ENCODE measurements at places on chromosomes 2 and 18.

GRCh38 chr2:225865468-225865867 is 466.0 kb downstream of the NYAP2 start:
- H3K4me1 ChIP-seq: no peaks in the 10 kb centered on the region
- H3K27ac ChIP-seq: no peak overlapping the region
- no peak overlapping the region for H3K4me3 ChIP-seq
- DNase-seq: no peak
- H3K27me3 ChIP-seq: no peaks in the 10 kb centered on the region

DNA sequence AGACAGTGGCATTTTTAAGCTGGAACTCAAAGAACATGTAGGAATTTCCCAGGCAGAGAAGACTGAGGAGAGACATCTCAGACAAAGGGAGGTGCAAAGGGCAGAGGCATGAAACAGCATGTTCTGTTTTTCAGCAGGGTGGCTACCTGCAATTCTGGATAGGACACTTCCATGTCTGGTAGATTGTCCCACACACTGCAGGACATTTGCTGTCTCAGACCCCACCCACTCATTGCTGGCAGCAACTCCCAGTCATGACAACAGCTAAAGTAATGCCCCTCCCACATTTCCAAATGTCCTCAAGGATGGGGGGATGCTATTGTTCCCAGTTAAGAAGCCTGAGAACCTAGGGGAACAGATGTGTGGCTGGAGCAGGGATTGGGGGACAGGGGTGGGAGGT is 40.8 kb downstream of the ANKRD44 start:
- peak overlapping the region; percentile 34 for H3K27ac ChIP-seq
- H3K4me1 ChIP-seq: peaks cover 84% of the 10 kb centered on the region
- no peak for DNase-seq

GRCh38 chr2:226325526-226325925 is 474.1 kb downstream of the IRS1 start:
- H3K27me3 ChIP-seq: no peaks in the 10 kb centered on the region
- H3K4me3 ChIP-seq: no peak overlapping the region
- no peak for DNase-seq
- H3K36me3 ChIP-seq: no peaks in the 10 kb centered on the region

GRCh38 chr2:229526951-229527350 is 187.4 kb downstream of the DNER start:
- H3K27me3 ChIP-seq: no peaks in the 10 kb centered on the region
- H3K4me3 ChIP-seq: no peak overlapping the region
- H3K27ac ChIP-seq: no peak overlapping the region
- no peak for DNase-seq
- no peaks in the 10 kb centered on the region for H3K36me3 ChIP-seq

DNA sequence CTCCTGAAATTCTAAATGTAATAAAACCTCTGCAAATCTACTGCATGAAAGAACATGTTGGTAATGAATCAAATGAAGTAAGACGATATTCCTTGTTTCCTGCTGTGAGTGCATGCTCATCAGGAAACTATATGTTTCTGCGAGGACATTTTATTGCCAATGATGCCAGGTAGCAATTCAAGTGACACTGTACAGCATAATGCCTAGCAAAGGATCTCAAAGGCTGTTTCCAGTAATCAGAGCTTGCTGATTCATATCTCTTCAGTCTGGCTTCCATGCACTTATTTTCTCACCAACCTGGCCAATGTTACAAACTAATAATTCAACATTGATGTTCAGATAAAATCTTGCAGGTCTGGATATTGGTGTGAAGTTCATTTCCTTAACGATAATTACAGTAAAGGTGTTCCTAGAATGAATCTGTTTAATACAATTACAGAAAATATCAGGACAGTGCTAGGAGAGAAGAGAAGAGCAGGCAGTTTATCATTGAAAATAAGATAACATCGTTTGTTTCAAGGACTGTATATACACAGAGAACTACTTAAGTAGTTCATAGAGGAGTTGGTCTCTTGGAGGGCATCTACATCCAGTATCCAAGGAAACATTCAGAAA is 568.5 kb upstream of the SOX11 start:
- no peaks in the 10 kb centered on the region for H3K36me3 ChIP-seq
- no peak overlapping the region for H3K27ac ChIP-seq
- H3K4me3 ChIP-seq: no peak overlapping the region
- no peaks in the 10 kb centered on the region for H3K27me3 ChIP-seq
- no peak for DNase-seq

DNA sequence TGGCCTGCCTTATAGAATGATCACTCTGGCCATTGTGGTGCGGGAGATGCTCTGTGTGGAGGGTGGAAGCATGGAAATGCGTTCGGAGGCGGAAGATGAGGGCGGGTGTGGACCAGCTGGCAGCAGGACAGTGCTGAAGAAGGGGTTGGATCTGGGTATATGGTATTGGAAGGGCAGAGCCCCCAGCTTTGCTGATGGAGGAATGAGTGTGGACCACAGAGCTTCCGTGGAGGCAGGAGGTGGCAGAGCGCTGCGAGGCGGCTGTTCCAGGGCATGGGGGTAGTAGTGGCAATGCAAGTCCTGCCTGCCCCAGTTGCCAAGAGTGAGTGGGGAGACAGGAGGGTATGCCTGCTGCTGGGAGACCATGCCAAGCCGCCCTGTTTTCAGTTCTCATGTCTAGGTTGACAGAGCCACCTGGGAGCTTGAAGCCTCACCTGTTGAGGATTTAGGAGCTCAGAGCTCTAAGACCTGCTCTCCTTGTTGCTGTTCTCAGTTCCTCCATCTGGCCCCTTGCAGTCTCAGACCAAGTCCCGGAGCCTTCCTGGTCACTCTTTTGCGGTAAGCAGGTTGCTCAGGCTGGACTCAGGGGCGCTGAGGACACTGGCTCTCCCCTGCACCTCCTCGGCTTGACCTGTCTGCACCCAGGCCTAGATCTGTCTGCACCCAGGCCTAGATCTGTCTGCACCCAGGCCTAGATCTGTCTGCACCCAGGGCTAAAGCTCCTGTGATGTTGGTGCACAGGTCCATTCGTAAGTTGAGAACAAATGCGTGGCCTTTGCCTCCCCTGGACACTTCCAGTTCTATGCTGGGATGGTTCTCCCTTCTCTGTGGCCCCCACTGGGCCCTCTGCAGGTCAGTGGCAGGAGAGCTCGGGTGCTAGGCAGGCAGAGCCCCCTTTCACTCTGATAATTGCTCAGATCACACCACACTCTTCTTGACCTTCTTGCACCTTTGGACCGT is 290.5 kb upstream of the HS6ST1 start:
- H3K27ac ChIP-seq: no peak overlapping the region
- H3K4me3 ChIP-seq: no peak overlapping the region
- DNase-seq: no peak
- no peaks in the 10 kb centered on the region for H3K36me3 ChIP-seq

DNA sequence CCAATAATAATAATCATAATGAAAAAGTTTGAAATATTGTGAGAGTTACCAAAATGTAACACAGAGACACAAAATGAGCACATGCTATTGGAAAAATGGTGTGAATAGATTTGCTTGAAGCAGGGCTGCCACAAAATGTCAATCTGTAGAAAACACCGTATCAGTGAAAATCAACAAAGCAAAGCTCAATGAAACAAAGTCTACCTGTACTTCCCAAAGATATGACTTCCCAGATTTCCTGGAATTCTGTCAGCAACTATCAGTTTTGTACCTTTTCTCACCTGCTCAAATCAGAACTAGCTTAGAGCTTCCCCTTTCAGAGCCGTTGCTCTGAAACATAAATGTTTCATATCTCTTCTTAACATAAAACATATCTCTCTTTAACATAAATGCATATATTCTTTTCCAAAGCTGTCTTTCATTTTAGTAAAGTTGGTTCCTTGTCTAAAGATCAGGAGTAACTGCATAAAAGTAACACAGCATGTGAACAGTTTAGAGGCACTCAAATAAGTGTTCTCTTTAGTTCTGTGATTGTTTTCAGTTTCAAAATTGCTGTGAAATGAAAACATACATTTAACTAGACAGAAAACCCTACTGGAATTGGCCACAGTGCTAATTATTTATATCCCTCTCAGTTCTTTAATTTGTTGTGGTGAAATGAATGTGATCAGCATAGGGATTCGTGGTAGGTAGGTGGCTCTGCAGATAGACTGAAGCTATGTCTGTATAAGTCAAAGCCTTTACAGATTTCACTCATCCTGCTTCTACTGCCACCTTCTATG is 262.5 kb downstream of the KCNJ3 start:
- no peak for DNase-seq
- no peaks in the 10 kb centered on the region for H3K4me1 ChIP-seq
- no peak overlapping the region for H3K4me3 ChIP-seq
- H3K36me3 ChIP-seq: no peaks in the 10 kb centered on the region
- H3K27me3 ChIP-seq: no peaks in the 10 kb centered on the region

DNA sequence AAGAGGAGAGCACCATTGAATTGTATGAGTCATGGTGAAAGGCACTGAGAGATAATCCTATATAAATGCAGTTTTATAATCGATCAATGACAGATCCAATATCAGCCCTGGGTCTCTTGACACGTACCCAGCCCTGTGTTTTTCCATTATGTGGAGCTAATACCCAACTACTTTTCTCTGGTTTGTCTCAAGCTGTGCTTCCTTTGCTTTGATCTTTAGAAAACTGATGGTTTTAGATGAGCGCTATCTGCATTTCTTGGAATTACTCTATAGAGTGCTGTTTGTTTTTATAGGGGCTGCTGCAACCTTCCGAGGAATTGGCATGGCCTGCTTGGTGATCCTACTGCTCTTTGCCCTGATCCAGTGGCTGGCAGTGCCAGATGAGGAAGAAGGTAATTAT is 45.0 kb downstream of the NEMP2 start:
- H3K27ac ChIP-seq: no peak overlapping the region
- H3K27me3 ChIP-seq: no peaks in the 10 kb centered on the region
- no peaks in the 10 kb centered on the region for H3K4me1 ChIP-seq
- no peak overlapping the region for H3K4me3 ChIP-seq

DNA sequence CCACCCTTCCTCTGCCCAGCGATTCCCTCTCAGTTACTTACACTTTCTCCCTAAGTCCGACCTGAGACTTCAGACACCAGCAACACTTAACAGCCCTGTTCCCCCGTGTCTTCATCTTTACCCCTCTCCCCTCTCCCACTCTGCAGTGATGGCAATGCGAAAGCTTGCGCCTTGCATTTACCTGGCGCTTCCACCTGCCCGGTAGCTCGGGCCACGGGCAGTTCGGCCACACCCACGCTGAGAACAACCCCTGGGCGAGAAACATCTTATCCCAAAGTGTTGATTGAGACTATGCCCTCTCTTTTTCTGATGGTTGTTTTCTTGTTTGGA is 558 bp downstream of the DNAJC10 start:
- no peak for DNase-seq
- no peaks in the 10 kb centered on the region for H3K27me3 ChIP-seq
- peaks cover 46% of the 10 kb centered on the region for H3K4me1 ChIP-seq
- H3K4me3 ChIP-seq: peak overlapping the region; percentile 91
- H3K27ac ChIP-seq: peak overlapping the region; percentile 95

GRCh38 chr18:61551586-61551985 is 218.4 kb downstream of the CDH20 start:
- no peak overlapping the region for H3K4me3 ChIP-seq
- H3K27me3 ChIP-seq: no peaks in the 10 kb centered on the region
- H3K27ac ChIP-seq: no peak overlapping the region
- DNase-seq: peak; percentile 34
- H3K36me3 ChIP-seq: no peaks in the 10 kb centered on the region

GRCh38 chr2:141455211-141455826 is 675.5 kb downstream of the LRP1B start:
- DNase-seq: no peak
- H3K4me3 ChIP-seq: no peak overlapping the region
- no peaks in the 10 kb centered on the region for H3K4me1 ChIP-seq
- H3K27ac ChIP-seq: no peak overlapping the region
- no peaks in the 10 kb centered on the region for H3K27me3 ChIP-seq

GRCh38 chr18:13530879-13531387 is 195.4 kb downstream of the FAM210A start:
- no peaks in the 10 kb centered on the region for H3K4me1 ChIP-seq
- no peak overlapping the region for H3K4me3 ChIP-seq
- no peaks in the 10 kb centered on the region for H3K27me3 ChIP-seq
- no peak overlapping the region for H3K27ac ChIP-seq

DNA sequence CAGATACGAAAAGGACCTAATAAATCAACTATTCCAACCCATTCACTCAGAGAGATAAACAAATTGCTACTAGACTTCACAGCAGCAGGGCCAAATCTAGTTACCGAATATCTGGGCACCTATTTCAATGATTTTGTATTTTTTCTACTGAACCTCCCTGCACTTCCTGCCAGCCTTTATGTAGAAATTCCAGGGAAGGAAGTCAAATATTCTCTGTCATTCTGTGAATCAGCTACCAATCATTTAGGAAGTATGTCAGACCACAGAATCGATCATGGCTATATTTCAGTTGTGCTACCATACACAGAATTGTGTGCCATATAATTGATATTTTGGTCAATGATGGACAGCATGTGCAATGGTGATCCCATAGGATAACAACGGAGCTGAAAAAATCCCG is 109.6 kb upstream of the SPOPL start:
- no peaks in the 10 kb centered on the region for H3K4me1 ChIP-seq
- H3K27ac ChIP-seq: no peak overlapping the region
- H3K36me3 ChIP-seq: no peaks in the 10 kb centered on the region
- H3K4me3 ChIP-seq: no peak overlapping the region
- no peaks in the 10 kb centered on the region for H3K27me3 ChIP-seq
- no peak for DNase-seq

GRCh38 chr2:102473020-102473419 is at the start of gene SLC9A4:
Gene SLC9A4, plus strand, starts transcription at chr2:102473226. Its CDS starts 534 bp downstream, at chr2:102473760.
- peak; percentile 55 for DNase-seq
- H3K27me3 ChIP-seq: no peaks in the 10 kb centered on the region
- H3K4me3 ChIP-seq: no peak within 1 kb of the TSS
- no peaks in the 10 kb centered on the region for H3K4me1 ChIP-seq
- H3K36me3 ChIP-seq: no peaks in the 10 kb centered on the region

DNA sequence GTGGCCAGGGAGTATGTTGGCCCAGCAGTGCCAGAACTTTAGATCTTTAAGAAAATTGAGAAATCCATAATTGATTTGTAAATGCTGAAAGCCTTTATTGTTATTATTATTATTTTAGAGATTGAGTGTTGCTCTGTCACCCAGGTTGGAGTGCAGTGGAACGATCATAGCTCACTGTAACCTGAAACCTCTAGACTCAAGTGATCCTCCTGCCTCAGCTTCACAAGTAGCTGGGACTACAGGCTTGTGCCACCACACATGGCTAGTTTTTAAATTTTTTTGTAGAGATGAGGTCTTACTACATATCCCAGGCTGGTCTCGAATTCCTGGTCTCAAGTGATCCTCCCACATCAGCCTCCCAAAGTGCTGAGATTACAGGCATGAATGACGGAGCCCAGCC is 143.2 kb upstream of the CCDC68 start:
- H3K36me3 ChIP-seq: no peaks in the 10 kb centered on the region
- peaks cover 25% of the 10 kb centered on the region for H3K4me1 ChIP-seq
- no peaks in the 10 kb centered on the region for H3K27me3 ChIP-seq
- H3K4me3 ChIP-seq: no peak overlapping the region
- no peak for DNase-seq
- no peak overlapping the region for H3K27ac ChIP-seq

- no peaks in the 10 kb centered on the region for H3K4me1 ChIP-seq
- peak; percentile 13 for DNase-seq
- H3K4me3 ChIP-seq: no peak overlapping the region
- H3K36me3 ChIP-seq: no peaks in the 10 kb centered on the region
Measured at GRCh38 chr2:47599171-47599570, 183.8 kb upstream of the MSH6 start.

All from B cell (primary cell).